A549 (cell line): ENCODE measurements at places on chromosomes 12 and 14.

GRCh38 chr12:21054334-21054733 lies 76.7 kb upstream of the SLCO1B1 start:
- peak; percentile 17 for DNase-seq

DNA sequence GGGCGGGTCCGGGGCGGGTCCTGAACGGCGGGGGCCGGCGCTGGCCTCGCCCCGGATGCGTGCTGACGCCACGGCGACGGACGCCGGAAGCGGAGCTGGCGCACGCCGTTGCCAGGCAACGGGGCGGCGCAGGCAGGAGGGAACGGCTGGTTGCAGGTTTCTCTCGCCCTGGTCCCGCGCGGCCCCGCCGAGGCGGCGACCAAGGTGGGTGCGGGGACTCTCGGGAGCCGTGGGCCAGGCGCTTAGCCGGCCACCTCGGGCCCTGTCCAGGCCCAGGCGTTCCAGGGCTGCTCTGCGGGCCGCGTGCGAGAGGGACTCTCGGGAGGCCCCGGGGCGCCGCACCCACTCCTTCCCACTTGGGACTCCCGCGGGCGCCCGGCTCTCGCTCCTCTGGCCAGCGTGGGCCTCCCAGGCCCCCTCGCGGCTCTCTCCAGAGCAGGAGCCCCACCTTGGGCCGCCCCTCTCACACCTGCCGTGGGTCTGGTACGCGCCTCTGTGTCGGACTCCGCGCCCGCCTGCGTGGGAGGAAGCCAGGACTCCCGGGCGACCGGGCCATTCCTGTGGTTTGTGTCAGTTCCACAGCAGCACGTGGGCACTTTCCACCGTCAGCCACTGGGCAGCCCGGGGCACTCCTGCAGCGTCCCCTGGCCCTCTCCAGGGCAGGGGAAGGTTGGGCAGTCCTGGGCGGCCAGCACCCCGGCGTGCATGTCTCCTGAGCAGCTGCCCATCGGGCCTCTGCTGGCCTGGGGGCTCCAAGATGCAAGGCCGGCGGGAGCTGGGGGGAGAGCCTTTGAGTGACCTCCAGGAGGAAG lies at the start of gene CLBA1:
CLBA1 (plus strand) TSS at position 114 of the 812 bp plus-strand sequence; CDS start at position 758, 644 bp downstream.
- peak; percentile 93 for DNase-seq

DNA sequence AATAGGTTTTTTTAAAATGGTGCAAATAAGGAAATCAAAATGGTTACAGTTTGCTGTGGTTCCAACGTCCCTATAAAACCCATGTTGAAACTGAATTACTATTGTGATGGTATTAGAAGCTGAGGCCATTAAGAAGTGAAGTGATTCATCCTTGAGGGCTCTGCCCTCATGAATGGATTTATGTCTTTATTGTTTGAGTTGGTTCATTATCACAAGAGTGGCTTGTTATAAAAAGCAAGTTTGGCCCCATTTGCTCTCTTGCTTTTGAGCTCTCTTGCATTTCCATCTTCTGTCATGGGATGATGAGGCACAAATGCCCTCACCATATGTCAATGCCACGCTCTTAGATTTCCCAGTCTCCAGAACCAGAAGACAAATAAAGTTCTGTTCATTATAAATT lies 62.3 kb downstream of the PRKD1 start:
- no peak for DNase-seq

DNA sequence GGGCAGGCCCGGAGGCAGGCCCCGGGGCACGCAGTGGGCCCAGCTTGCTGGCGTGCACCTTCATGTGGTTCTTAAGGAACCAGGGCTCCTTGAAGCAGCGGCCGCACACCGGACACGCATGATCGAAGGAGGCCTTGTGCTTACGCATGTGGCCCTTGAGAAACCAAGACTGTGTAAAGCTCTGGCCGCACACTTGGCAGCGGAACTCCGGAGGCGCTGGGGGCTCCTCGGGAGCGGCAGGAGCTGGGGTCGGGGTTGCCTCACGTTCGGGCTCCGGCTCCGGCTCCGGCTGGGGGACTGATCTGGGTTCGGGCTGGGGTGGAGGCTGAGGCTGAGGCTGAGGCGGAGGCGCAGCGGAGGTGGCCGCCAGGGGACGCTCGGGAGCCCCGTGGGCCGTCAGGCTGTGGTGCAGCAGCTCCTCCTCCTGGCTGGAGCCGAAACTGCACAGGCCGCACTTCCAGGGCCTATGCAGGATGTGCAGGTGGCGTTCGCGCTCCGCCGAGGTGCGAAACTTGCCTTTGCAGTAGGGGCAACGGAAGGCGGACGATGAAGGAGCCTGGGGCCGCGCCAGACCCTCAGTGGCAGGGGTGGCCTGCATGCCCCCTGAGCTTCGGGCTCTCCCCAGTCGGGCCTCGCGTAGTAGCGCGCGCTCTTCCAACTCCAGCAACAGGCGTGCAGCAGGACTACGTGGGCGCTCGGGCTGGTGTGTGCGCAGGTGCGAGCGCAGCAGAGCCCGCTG lies 6.0 kb downstream of the ZNF219 start:
- peak; percentile 83 for DNase-seq

DNA sequence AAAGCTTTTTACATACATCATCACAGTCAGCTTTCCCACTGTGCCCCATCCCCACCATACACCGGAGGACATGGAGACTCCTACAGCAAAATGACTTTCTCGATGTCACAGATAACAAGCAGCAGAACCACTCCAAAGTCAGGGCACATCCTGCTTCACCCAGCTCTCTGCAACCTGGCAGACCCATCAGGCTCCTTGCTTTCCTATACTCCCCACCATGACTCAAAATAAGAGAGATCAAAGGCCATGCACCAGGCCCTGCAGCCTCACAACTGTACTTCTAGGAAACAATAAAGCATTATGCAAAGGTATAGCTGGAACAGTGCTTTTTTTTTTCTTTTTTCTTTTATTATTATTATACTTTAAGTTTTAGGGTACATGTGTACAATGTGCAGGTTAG lies 187.4 kb downstream of the DPF3 start:
- no peak for DNase-seq
